Stimulated activated CD4-positive, alpha-beta T cell treated with anti-CD3 and anti-CD28 coated beads, TNF-alpha, amount 100 ng/mL, for 4 hours (primary cell): ENCODE measurements at places on chromosomes 7 and 10.

- DNase-seq = no peak
Observed at GRCh38 chr7:40899151-40899550, 764.3 kb downstream of the SUGCT start.

DNA sequence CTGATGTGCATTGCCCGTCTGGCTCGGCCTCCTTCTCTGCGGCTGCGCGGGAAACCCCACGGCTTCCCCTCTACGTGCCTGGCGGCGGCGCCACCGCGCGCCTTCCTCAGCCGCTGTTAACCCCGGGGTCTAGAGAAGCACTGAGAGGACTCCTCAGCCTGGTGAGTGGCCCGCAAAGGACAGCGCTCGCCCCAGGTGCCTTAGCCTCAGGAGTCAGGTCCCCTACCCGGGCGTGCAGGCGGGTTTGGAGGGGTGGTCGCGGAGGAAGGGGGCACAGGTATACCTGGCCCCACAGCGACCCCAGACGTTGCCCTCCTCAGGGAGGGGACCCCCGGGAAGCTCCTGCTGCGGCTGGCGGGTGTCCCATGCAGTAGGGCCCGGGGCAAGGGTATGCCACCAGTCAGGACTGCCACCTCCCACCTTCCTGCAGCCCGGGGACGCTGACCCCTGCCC, 51.0 kb downstream of the ARL5B start:
- no peak for DNase-seq

DNA sequence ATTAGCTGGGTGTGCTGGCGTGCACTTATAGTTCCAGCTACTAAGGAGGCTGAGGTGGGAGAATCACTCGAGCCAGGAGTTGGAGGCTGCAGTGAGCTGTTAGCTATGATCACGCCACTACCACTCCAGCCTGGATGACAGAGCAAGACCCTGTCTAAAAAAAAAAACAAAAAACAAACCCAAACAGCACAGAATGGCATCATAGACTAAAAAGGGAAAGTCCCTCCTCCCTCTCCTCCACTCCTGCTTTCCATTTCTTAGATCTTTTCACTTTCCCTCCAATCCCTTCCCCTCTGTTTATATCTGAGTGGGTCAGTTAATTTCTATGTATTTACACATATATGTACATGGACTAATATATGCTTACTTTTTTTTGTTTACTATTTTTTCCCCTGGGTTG, 10.4 kb upstream of the PIP4K2A start:
- no peak for DNase-seq

GRCh38 chr7:30880941-30881340, 30.7 kb upstream of the AQP1 start:
- no peak for DNase-seq

GRCh38 chr7:117114272-117114671, 161.0 kb downstream of the ST7 start:
- no peak for DNase-seq

DNA sequence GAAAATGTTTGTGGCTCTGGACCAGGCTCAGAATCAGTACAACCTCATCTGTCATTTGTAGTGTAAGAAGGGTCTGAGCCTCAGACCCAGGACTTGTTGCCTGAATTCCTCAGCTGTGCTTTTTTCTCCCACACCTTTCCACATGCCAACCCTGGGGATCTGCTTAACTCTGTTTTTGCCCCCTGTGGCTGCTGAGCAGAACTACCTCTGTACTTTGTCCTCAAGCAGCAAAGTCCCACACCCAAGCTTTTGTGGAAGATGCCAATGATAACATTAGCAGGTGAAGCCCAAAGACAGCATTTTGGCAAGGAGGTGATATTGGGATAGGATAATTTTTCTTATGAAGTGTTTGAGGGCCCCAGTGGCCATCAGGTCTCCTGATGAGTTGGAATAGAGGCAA, 5.8 kb upstream of the CYP2C18 start:
- DNase-seq = no peak

DNA sequence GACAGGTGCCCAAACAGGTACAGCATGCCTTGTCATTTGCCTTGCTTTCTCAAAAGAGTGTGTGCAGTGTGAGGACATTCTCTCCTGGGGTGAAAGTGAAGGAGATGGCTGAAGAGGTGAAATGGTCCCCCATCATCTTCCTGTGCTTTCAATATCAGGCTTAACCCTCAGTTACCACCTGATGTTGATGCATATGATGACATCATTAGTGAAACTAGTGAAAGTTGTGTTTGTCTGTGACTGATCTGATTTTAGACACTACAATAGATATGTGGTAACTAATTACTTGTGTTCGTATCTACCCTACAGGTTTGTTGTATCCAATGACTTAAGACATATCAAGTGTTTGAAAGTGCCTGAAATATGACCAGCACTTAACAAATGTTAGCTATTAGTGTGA, 24.4 kb upstream of the LRRC18 start:
- DNase-seq = no peak

GRCh38 chr7:122528879-122529481, 169.9 kb downstream of the RNF133 start:
- no peak for DNase-seq

GRCh38 chr10:31944071-31944433, 15.4 kb upstream of the ARHGAP12 start:
- DNase-seq = no peak

DNA sequence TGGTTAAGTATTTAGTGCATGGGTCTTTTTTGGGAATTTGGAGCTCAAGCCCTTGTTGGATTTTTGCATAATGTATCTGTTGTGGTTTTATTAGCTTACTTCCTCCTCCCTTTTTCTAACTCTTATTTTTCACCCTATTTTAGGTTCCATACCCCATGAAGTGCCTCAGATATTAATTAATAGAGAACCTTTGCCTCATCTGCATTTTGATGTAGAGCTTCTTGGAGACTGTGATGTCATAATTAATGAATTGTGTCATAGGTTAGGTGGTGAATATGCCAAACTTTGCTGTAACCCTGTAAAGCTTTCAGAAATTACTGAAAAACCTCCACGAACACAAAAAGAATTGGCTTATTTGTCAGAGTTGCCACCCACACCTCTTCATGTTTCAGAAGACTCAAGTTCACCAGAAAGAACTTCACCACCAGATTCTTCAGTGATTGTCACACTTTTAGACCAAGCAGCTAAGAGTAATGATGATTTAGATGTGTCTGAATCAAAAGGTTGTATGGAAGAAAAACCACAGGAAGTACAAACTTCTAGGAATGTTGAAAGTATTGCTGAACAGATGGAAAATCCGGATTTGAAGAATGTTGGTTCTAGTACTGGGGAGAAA, 28.0 kb downstream of the SIRT1 start:
- no peak for DNase-seq
